Mammary microvascular endothelial cell (primary cell): ENCODE measurements at places on chromosomes 1 and 21. TPM values are rescaled to one million over a fixed set of nuclear protein-coding genes. Genes with fewer than 3 reads are reported as not detected.

DRAXIN gene
- total RNA-seq: 0.25 and 0.27 TPM in 2 replicates

POFUT2 gene
- 15.1 and 16.1 TPM in 2 replicates for total RNA-seq

INSRR gene
- not detected in 2 replicates for total RNA-seq

DNAJC6 gene
- 3.2 and 4.1 TPM in 2 replicates for total RNA-seq

NUDT4B gene
- 14.4 and 40.1 TPM in 2 replicates for total RNA-seq
